ENCODE measurements at places on chromosomes 1 and 21.
A peak's percentile ranks its signal among the peaks of the same experiment; 100 is the strongest.

- no peak for DNase-seq
These were observed 719 bp downstream of the EYA3 start for GRCh38 chr1:28087614-28088167.

DNA sequence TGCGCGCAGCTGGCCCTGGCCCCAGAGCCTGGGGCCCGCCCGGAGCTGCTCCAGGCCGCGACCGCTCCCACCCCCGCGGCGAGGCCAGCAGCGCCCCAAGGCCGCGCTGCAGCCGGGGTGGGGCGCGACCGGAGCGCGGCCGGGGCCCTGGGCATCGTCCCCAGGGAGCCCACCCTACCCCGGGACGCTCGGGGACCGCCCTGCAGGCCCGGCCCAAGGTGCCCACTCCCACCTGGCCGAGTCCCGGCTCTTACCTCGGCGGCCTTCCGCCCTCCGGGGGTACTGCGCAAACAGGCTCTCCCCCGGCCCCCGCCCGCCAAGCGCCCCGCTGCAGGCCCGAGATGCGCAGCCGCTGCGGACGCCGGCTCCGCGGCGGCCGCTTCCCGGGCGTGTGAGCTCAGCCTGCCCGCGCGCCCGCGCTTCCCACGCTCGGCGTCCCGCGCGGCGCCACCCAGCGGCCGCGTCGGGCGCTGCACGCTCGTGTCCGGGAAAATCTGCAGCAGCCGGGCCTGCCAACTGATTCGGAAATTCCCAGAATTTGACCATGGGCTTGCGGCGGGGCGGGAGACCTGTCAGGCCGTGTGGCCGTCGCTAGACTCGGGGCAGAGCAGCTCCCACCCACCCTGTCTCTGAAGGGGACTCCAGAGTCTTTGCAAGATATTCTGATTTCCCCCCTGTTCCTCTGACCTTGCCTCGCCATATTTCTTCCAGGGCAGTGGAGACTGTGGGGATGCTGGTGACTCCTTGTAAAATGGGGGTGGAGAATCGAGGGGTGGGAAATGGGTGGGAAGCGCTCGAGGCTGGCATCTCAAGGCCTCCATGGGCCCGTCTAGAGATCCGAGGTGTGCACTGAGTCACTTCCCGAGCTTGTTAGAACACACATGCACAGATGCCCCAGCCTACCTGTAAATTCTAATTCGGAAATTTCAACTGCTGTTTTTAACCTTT lies 41.9 kb downstream of the CD34 start:
- peak; percentile 79 for DNase-seq

GRCh38 chr1:10515976-10516750 lies 41.4 kb downstream of the PEX14 start:
- DNase-seq: no peak

DNA sequence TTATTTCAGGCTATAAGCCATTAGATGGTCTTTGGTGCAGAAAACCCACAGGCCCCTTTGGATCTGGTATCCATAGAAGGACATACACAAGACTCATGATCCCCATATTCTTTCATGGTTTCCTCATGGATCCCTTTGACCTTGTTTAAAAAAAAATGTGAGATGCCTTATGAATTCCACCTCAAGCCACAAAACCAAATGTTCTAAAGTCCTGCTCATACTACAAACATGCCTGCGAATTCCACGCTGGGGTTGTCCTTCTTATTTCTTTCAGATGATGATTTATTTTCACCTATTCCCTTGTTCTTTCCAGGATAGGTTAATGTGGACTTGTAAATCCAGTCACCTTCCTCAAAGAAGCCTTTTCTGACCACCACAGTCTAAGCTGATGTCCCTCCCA lies 256.9 kb upstream of the DPYD start:
- no peak for DNase-seq

DNA sequence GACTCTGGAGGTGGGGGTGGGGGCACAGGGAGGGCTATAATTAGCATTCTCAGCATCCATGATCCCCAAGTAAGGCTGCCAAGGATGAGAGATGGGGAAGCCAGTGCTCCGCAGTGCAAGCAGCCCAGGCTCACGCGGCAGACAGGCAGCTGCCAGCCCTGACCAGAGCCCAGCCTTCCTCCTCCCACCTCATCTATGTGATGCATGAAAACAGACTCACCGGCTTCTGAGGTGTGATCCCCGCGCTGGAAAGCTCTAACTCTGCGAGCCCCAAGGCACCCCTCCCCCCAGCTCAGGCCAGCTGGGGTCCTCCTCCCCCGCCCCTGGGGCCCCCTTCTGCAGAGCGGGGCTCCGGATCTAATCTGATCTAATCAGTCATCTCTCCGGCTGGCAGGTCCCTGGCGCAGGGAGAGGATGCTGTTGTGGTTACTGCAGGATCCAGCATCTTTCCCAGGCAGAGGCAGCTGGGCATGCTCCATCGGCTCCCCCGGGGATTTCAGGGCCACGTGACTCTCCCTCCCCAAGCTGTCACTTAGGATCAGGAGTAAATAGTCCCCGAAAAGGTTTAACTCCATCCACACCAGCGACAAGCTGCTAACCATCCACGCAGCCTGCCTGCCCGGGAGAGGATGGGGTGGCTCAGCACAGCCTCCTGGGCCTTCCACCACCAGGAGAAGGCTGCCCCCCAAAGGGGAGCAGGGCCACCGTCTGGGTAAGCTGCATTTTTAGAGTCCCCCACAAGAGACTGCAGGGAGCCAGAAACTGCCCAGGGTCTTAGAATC lies at the start of gene PLEKHA6:
Gene PLEKHA6, minus strand, starts transcription at position 456 of the 782 bp plus-strand sequence. CDS start 86,202 bp downstream, outside the sequence.
- DNase-seq: no peak

DNA sequence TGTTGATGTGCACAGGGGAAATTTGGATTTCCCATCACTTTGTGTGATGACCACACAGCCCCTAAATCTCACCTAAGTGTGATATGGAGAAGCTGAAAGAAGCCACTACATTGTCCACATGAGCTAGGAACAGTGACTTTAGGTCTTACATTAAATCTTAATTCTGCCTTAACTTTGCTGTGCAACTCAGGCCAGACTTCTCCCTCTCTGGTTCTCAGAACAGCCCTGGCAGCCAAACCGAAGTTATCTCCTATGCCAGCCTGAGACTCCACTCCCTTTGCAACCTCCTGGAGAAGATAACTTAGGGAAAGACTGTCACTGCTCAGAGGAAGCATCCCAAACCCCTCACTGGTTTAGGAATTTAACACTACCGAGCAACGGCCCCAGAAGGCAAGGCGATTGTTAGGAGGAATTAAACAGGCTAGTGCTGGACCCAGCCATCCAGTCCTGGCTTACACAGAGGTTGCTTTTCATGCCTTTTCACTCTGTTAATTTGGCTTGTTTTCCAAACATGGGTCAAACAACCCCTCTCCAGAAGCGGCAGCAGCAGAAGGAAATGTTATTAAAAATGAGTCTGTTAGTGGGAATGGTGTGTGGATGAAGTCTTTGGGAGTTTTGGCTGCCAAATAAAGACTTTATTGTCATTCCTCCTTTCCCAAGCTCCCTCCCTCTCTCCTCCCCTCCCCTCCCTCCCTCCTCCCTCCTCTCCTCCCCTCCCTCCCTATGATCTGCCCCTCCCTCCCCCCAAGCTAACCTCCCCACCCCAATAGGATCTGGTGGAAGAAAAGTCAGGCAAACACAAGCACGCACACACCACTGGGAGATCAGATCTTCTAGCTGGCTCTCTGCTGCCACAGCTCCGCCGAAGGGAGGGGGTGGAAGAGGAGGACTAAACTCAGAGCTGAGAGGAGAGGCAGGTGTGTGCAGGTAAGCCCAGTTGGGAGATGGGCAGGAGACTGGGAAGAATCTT lies at the start of gene PRELP:
Gene PRELP, plus strand, starts transcription at position 795 of the 970 bp plus-strand sequence. CDS start 7,379 bp downstream, outside the sequence.
- DNase-seq: no peak

Measured in natural killer cell treated with Interleukin-12 subunit alpha and Interleukin-12 subunit beta and Interleukin-15 and Interleukin-18, amount 100 ng/mL, for 72 hours (primary cell).